ENCODE measurements at places on chromosomes 3 and 15.

DNA sequence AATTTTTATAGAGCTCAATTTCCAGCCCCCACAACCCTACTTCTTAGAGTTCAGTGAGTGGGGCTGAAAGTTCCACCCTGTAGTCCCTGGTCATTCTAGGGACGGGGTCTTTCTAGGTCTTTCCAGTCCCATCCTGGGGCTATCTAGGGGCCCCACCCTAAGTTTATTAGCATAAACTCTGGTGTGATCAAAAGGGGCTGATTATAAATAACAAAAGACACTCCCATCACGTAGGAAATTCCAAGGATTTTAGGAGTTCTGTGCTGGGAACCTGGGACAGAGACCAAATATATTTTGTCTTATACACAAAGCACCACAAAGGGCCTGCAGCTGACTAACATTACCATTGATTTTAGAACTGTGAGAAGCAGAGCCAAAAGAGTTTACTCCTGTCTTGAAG, 41.9 kb downstream of the RAD54L2 start:
- DNase-seq, result no peak

DNA sequence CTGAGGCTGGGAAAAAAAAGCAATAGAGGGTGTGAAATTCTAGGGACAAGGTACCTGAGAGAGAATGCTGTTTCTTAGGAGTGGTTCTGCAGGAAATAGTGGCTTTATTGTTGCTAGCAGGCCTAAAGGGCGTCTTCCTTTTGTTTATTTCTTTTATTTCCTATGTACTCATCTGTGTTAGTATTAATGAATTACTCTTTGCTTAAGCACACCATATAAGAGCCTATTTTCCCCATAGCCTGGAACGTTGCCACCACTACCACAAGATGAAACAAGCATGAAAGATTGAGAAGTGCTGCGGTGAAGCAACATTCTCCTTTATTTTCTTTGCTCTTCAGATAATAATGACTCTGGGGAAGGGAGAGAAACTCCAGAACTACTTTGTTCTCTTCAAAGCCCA, 21.3 kb upstream of the GOLIM4 start:
- no peak for DNase-seq

GRCh38 chr3:127723011-127723567, 50.3 kb downstream of the ABTB1 start:
- DNase-seq, result no peak

DNA sequence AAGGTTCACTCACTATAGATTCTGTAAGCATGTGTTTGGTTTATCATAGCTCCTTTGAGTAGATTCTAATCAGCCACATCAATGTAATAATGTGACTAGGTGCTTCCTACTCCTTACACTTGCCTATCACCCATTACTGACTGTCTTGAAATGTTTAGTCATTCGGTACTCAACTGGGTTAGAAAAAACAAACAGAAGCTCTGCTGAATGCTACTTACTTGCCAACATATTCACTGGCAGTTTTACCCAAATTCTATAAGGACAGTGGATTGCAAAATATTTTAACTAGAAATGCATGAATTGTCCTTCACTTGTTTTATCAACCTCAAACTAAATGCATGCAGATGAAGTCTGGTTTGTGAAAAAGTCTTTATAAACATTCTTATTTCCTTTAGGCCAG, 352.1 kb upstream of the ALCAM start:
- DNase-seq, result no peak

- DNase-seq, result no peak
These were observed 205.5 kb upstream of the MRPL3 start for GRCh38 chr3:131708241-131708640.

- no peak for DNase-seq
These were observed 30.0 kb downstream of the CORO2B start for GRCh38 chr15:68608844-68609232.

- DNase-seq, result no peak
These were observed 10.1 kb downstream of the SLC51B start for GRCh38 chr15:65055201-65055870.

DNA sequence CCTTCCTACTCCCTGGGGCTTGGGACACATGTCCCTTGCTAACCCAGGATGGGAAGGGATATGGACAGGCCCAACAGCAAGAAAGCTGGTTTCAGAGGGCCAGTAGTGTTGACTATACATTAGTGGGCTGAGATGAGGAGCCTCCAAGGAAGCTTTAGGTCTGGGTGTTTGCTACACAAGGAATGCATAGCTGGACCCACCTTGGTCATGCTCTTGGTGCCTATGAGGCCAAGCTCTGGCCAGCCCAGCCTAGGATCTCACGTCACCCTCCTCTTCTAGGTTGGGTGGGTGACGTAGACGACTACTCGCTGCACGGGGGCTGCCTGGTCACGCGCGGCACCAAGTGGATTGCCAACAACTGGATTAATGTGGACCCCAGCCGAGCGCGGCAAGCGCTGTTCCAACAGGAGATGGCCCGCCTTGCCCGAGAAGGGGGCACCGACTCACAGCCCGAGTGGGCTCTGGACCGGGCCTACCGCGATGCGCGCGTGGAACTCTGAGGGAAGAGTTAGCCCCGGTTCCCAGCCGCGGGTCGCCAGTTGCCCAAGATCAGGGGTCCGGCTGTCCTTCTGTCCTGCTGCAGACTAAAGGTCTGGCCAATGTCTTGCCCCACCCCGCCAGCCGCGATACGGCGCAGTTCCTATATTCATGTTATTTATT, 653 bp upstream of the WDR6 start:
- DNase-seq, result no peak

- no peak for DNase-seq
These were observed 90.2 kb downstream of the ANP32A start for GRCh38 chr15:68730471-68730919.

DNA sequence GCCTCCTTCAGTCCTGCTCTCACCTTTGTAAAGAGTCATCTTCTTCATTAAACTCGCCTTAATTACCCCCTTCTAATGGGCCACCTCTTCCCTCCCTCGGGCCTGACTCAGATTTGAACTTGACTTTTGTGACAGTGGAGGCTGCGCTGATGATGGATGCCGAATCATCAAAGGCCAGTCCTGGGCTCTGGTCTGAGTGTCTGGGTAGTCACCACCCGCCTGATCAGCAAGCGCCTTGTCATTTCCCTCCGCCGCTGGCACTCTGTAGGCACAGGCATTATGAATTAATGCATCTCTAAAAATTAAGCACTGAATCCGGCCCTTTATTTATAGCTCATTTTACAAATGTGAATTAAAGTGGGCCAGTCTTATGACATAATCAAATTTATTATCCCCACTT, 116.7 kb upstream of the PROK2 start:
- DNase-seq, result no peak

DNA sequence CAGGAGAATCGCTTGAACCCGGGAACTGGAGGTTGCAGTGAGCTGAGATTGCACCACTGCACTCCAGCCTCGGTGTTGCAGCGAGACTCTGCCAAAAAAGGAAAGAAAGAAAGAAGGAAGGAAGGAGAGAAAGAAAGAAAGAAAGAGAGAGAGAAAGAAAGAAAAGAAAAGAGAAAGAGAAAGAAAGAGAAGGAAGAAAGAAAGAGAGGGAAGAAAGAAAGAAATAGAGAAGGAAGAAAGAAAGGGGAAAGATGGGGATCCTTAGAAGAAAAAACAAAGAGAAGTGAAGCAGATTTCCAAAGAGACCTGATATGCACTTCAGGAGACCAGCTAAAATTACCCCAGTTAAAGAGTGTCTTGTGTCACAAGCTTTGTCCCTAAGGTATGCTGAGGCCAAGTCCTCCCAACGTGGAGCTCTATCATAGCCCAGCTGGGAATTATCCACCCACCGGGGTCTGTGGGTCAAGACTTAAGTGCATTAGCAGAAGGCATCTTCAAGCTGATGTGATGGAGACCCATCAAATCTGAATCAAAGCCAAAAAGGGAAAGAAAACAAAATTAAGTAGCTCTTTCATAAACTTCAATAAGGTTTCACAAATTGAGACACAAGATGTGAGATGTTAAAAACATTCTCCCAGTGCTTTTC, 17.8 kb upstream of the AKAP13 start:
- DNase-seq, result no peak
